ENCODE measurements at places on chromosomes 4 and X.

DNA sequence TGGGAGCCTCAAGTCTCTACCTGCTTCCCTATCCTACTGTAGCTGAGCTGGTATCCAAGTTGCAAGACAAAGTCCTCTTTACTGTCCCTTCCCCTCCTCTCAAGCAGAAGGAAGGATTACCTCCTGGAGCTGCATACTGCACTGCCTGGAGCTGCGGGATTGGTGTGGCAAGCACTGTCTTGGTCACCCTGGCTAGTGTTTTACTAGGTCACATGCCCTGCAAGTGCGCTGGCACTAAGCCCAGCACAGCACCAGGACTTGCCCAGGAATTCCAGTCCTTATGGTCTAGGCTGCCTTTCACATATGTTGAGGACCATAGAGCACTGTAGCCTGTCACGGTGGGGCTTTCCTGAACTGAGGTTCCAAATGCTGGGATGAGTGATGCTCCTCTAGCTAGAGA is 227.3 kb upstream of the ZC4H2 start:
- peak; percentile 49 for DNase-seq

GRCh38 chr4:3708103-3708510 is 58.1 kb upstream of the ADRA2C start:
- no peak for DNase-seq

GRCh38 chr4:168723020-168723419 is 226.2 kb downstream of the PALLD start:
- no peak for DNase-seq

DNA sequence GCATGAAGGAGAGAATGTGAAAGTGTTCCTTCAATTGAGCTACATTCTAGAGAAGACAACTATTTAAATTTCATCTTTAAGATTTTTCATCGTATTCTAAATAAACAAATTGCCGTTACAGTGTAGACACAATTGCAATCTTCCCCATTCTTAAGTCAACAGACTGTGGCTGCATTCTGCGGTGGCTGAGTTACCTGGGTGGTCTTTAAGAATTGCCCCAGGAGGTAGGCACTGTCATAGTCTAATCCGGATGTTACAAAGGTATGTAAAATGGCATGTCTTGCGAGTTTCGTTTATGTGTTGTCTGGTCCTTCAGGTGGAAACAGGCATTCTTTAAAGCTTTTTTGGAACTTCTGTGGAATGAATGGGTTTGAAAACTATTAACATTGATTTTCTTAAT is 586.1 kb upstream of the PITX2 start:
- DNase-seq, result no peak

- peak; percentile 91 for DNase-seq
Measured at GRCh38 chr4:151325111-151325948, at the start of gene SH3D19. SH3D19 (minus strand) TSS chr4:151325605; CDS start chr4:151325352, 253 bp downstream.

- DNase-seq, result no peak
Measured at GRCh38 chr4:91267543-91267942, 1036.2 kb upstream of the GRID2 start.

DNA sequence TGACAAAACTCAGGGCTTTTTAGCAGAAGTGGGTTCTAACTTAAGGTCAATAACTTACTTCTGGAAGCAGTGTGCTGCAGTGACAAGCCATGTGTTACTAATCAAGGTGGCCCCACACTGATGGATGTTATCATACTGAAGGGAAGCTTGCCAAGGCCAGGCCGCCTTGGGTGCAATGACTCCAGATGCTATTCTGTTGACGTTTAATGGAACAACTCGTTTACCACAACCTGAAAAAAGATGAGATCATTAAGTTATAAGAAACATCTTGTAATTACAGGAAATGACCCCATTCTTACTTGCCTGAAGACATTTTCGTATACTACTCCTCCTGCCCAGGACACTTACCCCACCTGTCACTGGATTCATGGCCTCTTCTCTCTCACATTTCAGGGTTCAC is 38.9 kb upstream of the TMPRSS11D start:
- no peak for DNase-seq

- no peak for DNase-seq
Measured at GRCh38 chrX:19285857-19286256, 57.9 kb upstream of the PDHA1 start.

- DNase-seq, result no peak
Measured at GRCh38 chr4:5720980-5721379, 10.0 kb downstream of the EVC start.

GRCh38 chrX:48002319-48002718 is 1.5 kb downstream of the ZNF182 start:
- no peak for DNase-seq

- no peak for DNase-seq
Measured at GRCh38 chr4:68074397-68074796, 55.3 kb downstream of the TMPRSS11F start.

- DNase-seq, result no peak
Measured at GRCh38 chr4:130675266-130675665, 1579.3 kb downstream of the C4orf33 start.

DNA sequence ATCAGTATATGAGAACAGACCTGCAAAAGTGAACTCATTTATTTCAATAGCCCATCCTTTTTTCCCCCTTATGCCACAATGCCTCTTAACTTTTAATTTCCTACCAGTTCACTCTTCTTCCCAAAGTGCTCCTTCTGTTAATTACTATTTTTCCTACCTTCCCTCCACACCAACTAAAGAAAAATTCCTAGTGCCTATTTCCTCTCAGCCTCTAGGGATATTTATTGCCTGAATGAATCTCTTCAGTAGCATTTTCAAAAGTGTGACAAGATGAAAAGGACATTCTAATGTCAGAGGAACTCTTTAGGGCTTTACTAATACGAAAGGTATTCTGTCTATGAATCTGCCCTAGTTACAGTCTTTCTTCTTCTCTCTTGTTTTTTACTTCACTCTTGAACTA is 181.1 kb upstream of the SPRY1 start:
- no peak for DNase-seq

DNA sequence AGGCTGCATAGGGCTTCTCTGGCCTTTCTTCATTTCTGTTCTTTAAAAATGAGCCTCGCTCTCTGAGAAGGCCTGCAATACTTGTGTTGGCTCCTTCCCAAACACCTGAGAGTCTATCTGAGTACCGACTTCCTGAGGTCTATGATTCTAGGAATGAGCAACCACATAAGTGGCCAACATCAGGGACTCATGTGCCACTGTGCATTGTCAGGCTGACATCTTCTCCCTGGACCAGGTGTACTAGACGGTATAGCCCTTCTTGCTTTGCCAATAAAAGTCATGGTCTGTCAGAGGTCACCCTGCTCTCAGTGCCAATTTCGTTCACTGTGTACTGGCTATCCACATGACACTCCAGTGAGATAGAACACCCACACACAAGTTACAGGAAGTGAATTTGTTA is 67.4 kb upstream of the EPHA5 start:
- no peak for DNase-seq

DNA sequence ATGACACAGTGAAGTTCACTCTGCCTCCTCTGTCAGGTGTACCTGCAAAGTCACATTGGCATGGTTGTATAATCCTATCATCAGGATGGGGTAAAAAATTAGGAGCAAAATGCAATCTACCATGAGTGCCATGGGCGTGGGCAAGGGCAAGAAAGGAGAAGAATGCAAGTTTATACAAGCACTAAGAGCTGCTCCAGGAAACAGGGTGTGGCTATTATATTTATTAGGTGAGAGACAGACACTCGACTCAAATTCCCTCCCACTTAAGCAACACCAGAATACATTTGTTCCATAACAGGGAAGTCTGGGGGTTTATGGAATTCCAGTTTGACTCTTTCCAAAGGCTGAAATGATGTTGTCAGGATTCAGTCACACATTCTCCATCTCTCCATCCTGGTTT is 378.8 kb downstream of the BCOR start:
- no peak for DNase-seq

DNA sequence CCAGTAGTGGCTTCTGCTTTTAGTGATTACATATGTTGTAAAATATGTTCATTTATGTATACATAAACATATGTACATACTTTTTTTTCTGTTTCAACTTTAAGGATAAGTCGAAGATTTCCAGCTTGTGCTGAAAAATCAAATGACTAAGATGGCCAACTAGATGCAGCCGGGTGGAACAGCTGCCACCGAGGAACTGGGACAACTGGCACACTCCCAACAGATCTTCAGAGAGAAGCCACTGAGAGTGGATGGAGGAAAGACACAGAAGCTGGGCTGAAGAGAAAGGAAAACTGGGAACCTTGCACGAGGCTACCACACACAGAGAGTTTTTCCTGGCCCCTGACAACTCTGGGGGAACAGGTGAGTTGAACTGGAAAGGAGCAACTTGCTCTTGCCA is 207.5 kb downstream of the FAM47B start:
- DNase-seq, result no peak

GRCh38 chr4:122542411-122543236 is 78.2 kb downstream of the IL21 start:
- DNase-seq, result no peak

- no peak for DNase-seq
Measured at GRCh38 chr4:80081566-80081965, 8.5 kb upstream of the ANTXR2 start.

GRCh38 chr4:138348055-138348454 is 105.9 kb upstream of the SLC7A11 start:
- no peak for DNase-seq

DNA sequence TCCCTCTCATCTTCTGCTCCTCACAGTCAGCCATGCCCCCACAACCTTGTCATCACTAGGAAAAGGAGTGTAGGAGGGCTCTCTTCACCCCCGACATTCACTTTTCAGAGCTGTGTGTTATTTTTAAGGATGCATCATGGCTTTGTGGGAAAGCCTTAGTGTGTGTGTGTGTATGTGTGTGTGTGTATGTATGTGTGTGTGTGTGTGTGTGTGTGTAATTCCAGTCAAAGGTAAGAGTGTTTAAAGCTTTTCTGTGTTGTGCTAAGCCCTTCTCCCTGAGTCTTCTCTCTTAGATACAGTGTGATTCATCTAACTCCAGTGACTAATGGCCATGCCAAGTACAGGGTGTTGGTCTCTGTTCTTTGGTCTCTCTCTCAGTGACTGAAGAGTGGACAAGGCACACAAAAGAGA is 76.6 kb downstream of the CHIC2 start:
- peak; percentile 58 for DNase-seq

DNA sequence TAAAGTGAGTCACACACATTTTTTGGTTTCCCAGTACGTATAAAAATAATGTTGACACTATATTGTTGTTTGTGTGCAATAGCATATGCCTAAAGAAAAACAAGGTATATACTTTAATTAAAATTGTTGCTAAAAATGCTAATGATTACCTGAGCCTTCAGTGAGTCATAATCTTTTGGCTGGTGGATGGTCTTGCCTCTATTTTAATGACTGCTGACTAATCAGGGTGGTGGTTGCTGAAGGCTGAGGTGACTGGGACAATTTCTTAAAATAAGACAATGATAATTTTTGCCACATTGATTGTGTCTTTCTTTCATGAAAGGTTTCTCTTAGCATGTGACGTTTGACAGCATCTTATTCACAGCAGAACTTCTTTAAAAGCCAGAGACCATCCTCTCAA is 21.0 kb upstream of the ANXA10 start:
- no peak for DNase-seq

DNA sequence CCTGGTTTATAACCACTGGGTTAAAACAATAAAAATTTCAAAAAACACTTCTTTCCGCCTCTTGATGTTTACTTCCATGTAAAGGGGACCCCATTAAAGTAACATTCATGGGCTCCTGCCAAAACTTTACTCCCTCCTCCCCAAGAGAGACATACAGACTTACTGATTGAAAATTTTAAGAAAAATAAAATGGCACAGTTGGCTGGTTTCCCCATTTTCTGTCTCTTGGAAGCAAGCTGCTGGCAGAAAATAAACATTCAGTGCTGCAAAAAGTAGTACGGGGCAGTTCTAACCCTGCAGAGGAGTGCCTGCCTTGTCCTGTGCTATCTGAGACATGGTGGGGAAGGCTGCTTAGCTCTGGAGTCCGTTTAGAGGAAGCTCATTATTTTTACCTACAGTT is 187.3 kb upstream of the INTU start:
- DNase-seq, result no peak

- no peak for DNase-seq
Measured at GRCh38 chr4:140246216-140246615, 92.2 kb upstream of the MAML3 start.

- no peak for DNase-seq
Measured at GRCh38 chr4:23819041-23819511, 70.8 kb downstream of the PPARGC1A start.

All from Peyer's patch (tissue), 4 donors.